ENCODE measurements at places on chromosomes 4 and X.

DNA sequence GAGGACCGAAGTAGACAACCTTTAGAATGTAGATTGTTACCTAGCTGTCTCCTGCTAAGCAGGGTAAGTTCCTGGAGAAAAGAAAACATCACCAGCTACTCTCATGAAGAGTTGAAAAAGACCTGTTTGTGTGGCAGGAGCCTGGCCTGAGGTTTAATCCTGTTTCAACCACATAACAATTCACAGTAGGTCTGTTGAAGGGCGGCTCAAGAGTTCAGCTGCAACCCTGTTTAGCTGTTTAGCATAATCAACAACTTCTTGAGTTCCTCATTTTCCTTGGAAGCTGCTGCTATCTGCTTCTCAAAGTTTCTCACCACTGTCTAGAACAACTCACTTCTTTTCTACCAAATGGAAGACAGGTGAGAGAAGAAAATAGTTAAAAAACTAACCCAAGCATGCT is 170.4 kb upstream of the TET2 start:
- DNase-seq = no peak

GRCh38 chrX:2187352-2188115 is 313.2 kb downstream of the DHRSX start:
- no peak for DNase-seq

- no peak for DNase-seq
Observed at GRCh38 chrX:130793975-130794374, 109.0 kb downstream of the ENOX2 start.

DNA sequence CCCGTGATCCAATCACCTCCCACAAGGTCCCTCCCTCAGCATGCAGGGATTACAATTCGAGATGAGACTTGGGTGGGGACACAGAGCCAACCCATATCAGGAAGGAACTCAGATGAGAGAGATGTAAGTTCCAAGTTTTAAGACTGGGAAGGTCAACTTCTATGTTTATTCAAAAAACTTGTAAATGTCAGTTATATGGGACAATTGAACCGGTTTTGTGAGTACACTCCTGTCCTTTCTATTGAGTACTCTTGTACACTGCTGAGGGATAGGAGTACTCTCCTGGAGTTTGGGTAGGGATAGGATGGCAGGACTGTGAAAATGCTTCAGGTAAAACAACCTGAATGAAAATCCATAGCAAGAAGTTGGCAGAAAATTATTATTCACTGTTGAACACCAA is 239.1 kb downstream of the ZNF674 start:
- no peak for DNase-seq

DNA sequence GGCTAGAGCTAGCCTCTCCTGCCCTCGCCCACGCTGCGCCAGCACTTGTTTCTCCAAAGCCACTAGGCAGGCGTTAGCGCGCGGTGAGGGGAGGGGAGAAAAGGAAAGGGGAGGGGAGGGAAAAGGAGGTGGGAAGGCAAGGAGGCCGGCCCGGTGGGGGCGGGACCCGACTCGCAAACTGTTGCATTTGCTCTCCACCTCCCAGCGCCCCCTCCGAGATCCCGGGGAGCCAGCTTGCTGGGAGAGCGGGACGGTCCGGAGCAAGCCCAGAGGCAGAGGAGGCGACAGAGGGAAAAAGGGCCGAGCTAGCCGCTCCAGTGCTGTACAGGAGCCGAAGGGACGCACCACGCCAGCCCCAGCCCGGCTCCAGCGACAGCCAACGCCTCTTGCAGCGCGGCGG is at the start of gene AR:
Gene AR, plus strand, starts transcription at position 204 of the 400 bp plus-strand sequence. CDS start 1,126 bp downstream, outside the sequence.
- DNase-seq = no peak

DNA sequence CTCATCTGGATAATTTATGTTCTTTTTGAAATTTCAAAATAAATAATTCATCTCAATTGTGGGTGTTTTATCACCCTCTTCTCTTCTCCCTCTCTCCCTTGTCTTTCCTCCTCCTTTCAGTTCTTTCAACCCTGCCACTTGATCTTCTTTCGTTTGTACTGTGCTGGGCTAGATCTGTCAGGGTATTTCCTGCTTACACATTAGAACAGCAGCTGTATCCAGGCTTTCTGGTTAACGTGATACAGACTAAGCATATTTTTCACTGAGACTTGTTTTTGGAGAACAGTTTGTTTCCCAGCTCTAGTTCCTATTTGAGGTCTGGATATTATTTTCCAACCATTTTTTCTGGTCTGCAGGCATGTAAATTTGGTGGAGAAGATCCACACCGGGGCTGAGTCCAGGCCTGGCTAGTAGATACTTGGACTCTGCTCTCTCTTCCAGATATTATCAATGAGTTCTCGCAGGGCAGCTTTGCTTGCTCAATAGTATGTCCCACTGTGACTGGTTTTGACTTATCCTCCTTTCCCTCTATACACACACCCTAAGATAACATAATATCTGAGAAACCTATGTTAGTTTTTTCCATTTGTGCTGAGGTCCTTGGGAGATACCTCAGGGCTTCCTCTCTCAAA is 1310.7 kb upstream of the TENM3 start:
- no peak for DNase-seq
